ENCODE measurements at places on chromosomes 3 and 15. TPM values are rescaled to one million over a fixed set of nuclear protein-coding genes. Genes with fewer than 3 reads are reported as not detected.

The WDR72 gene
- total RNA-seq, result not detected

The ATP2B2 gene
- not detected for total RNA-seq

The AGTR1 gene
- 0.12 TPM for total RNA-seq

The NR2C2 gene
- total RNA-seq, result 40.0 TPM

The DUOXA2 gene
- total RNA-seq, result not detected

The CDHR4 gene
- not detected for total RNA-seq

The MUSTN1 gene
- not detected for total RNA-seq

The GDPGP1 gene
- 12.4 TPM for total RNA-seq

The C3orf22 gene
- not detected for total RNA-seq

The CLRN1 gene
- total RNA-seq, result not detected

- DNase-seq, result no peak
These were observed 810 bp upstream of the THRB start for GRCh38 chr3:24495326-24495994.

- no peak for DNase-seq
These were observed 367.5 kb downstream of the MECOM start for GRCh38 chr3:169295912-169296570.

- no peak for DNase-seq
These were observed 6.7 kb downstream of the RASGRP1 start for GRCh38 chr15:38557921-38558320.

DNA sequence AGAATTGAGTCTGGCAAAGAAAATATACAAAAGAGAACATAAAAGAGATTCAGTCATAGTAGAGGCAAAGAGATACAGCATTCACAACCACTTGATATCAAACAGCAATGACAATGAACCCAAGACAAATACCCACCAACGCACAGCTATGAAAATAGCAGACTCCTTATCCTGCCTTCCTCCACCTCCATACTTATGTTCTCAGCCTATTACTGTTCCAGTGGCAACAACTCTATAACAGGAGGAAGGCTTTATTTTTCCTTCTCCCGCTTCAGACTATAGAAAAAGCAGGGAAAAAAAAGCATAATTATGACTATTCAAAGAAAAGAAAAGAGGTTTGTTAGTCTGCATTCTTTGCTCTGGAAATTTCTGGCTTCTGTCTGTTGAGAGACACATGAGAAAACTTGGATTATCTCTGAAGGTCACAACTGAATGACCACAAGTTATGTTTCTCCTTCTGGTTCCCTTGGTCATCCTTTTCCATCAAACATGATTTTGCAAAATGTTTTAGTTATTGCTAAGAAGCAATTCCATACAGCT, 81.2 kb upstream of the PLXND1 start:
- no peak for DNase-seq

DNA sequence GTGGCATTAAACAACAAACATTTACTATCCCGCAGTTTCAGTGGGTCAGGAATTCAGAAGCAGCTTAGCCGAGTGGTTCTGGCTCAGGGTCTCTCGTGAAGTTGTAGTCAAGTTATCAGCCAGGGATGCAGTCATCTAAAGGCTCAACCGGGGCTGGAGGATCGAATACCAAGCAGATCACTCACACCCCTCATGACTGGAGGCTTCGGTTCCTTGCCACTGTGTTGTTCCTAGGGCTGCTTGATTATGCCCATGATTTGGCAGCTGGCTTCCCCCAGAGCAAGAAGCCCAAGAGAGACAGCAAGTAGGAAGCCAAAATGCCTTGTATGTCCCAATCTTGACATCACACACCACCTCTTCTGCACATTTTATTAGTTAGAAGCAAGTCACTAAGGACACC, 33.9 kb upstream of the CDCP1 start:
- DNase-seq, result no peak

GRCh38 chr15:63401714-63402497, 20.3 kb upstream of the CA12 start:
- DNase-seq, result no peak

GRCh38 chr3:52269776-52270175, 8.7 kb downstream of the WDR82 start:
- DNase-seq, result no peak

GRCh38 chr3:184796551-184796950, 15.4 kb upstream of the VPS8 start:
- no peak for DNase-seq

DNA sequence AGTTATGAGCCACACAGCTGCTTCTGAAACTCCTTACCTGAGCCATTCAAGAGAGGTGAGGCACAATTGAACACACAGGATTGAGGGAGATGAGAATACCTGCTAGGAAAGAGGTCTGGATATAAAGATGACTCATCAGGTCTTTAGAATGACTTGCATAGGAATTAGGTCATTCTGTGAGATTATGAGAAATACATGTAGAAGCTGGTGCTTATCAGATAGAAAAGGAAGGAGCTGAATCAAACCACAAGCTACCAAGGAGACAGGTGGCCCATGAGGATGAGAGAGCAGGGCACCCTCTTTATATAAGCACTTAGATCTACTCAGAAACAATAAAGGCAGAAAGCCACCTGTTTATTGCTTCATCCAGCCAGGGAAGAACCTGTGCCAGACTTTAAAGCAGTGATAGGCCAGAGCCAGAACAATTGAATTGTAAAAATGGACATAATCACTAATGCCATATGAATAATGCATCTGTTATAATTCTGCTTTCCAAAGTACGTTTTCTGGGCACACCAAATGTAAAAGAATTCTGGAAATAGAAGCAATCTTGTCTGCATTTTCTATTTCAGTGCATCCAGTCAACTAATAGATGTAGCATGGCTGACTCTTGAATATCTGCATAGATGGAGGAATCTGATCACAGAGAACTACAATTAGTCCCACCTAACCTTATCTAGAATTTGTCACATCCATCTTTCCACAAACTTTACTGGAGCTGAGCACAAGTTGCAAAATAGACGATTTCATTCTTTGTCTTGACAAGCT, 74.9 kb downstream of the PIK3R4 start:
- no peak for DNase-seq

- DNase-seq, result no peak
These were observed 66.2 kb upstream of the UBE2E1 start for GRCh38 chr3:23739536-23739935.

DNA sequence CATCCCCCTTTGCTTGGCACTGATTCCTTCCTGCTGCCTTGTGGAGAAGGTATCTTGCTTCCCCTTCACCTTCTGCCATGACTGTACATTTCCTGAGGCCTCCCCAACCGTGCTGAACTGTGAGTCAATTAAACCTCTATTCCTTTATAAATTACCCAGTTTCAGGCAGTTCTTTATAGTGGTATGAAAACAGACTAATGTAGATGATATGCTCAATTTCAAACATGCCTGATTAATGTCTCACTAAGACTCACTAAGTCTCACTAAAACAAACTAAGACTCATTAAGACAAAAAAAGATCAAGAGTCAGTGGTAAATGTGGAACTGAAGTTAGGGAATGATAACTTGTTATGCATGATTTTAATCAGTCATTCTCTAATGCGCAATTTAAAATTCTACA, 606.6 kb downstream of the RBMS3 start:
- no peak for DNase-seq

DNA sequence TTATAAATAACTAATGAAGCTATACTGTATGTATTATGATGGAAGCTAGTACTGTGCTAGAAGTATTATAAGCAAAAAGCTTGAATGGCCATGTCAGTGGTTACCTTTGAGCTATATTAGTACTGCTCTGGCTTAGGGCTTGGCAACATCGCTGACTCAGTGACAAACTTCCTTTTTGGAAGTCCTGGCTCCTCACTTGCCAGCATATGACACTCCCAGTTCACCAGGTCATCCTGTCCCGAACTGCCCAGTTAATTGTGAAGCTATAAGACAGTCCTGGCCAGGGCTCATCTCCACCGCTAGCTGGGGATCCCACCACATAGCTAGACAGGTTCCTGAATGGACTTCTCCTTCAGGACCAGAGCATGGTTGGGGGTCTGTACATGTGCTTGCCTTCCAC, 31.9 kb downstream of the RAB8B start:
- no peak for DNase-seq

- DNase-seq, result no peak
These were observed 58.9 kb downstream of the TMEM41A start for GRCh38 chr3:185439745-185440466.

GRCh38 chr3:124837730-124838186, 49.4 kb downstream of the ITGB5 start:
- DNase-seq, result peak; percentile 80

GRCh38 chr3:107430214-107430995, 53.2 kb downstream of the CCDC54 start:
- no peak for DNase-seq

GRCh38 chr3:13172644-13173013, 99.4 kb upstream of the IQSEC1 start:
- no peak for DNase-seq

DNA sequence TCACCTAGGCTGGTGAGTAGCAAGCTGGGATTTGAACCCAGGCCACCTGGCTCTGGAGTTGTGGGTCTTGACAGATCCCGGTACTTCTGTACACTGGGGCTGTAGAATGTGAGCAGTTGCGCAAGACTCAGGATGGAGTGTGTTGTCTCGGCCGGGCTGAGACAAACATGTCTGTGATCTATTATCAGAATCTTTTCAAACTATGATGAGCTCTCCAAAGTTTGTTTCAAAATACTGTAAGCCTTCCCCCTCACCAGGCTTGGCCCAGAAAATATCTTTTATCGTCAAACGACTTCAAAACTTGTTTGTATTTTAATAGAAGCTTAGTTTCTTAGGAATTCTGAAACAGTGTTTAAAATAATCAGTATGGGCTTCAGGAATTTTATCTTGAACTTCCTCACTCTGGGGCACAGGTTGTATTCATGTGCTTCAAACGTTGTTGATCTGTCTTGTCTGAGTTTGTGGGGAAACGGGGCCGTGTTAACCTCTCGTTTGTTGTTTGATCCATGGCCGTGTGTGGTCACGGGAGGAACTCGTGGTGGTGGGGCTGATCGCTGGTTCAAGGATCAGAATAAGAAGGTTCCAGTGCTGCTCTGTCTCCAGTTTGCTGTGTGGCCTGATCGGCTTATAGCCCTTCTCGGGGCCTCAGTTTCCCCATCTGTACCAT, 40.3 kb upstream of the TFRC start:
- no peak for DNase-seq
